ENCODE measurements at places on chromosomes 5 and 9.
A peak's percentile ranks its signal among the peaks of the same experiment; 100 is the strongest.

GRCh38 chr5:148374690-148375360, 8.9 kb upstream of the FBXO38 start:
- DNase-seq, result peak; percentile 9

- no peak for DNase-seq
Measured at GRCh38 chr9:129724456-129725190, 28.2 kb downstream of the PTGES start.

GRCh38 chr5:97834561-97834960, 651.5 kb upstream of the RIOK2 start:
- DNase-seq, result no peak

- DNase-seq, result no peak
Measured at GRCh38 chr5:36366883-36367282, 65.2 kb upstream of the RANBP3L start.

DNA sequence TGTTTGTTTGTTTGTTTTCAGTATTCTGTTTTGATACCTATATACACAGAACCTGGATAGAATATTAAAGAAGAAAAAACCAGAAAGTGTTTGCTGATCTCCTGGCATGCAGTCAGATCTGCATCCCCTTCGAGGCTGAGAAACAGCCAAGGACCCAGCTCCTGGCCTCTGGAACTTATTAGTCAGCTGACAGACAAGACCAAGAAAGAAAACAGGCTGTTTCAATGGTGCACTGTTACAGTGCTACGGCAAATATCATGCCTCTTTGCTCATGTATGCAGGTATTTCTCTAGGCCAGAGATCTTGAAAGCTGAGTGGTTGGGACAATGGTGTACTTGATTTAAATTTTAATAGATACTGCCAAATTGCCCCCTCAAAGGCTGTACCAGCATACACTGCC, 95.0 kb downstream of the C5orf15 start:
- no peak for DNase-seq

GRCh38 chr5:34706084-34706483, 50.0 kb downstream of the RAI14 start:
- no peak for DNase-seq

DNA sequence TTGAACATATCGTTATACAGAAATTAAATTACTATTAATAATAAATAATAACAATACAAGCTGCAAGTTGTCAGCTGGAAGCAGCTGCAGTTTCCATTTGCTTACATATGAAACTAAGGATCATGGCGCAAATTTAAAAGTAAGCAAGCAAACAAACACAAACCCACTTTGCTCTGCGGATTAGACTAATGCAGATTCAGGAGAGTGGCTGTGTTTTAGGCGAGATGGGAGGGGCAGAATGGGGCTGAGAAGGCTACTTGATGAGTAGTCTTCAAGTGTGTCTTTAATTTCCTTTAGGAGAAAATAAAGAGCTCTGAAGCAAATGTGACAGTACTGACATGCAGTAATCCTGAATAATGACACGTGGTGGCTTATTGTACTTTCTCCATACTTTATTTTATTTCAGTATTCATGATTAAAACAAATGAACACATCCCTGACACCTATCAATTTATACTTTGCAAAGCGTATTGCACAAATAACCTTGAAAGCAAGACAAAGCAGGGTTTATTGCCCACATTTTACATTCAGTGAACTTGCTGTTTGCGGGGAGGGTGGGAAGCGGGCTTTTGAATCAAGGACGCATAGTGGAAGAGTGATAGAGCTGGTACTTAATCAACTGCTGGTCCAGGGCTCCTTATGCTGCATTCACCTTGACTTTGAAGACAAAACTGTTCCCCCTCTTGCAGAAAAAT, 221.4 kb upstream of the TRIM32 start:
- DNase-seq, result no peak

GRCh38 chr9:32292611-32293010, 91.8 kb upstream of the ACO1 start:
- DNase-seq, result no peak

GRCh38 chr5:169494383-169494935, 89.1 kb upstream of the SPDL1 start:
- DNase-seq, result no peak

DNA sequence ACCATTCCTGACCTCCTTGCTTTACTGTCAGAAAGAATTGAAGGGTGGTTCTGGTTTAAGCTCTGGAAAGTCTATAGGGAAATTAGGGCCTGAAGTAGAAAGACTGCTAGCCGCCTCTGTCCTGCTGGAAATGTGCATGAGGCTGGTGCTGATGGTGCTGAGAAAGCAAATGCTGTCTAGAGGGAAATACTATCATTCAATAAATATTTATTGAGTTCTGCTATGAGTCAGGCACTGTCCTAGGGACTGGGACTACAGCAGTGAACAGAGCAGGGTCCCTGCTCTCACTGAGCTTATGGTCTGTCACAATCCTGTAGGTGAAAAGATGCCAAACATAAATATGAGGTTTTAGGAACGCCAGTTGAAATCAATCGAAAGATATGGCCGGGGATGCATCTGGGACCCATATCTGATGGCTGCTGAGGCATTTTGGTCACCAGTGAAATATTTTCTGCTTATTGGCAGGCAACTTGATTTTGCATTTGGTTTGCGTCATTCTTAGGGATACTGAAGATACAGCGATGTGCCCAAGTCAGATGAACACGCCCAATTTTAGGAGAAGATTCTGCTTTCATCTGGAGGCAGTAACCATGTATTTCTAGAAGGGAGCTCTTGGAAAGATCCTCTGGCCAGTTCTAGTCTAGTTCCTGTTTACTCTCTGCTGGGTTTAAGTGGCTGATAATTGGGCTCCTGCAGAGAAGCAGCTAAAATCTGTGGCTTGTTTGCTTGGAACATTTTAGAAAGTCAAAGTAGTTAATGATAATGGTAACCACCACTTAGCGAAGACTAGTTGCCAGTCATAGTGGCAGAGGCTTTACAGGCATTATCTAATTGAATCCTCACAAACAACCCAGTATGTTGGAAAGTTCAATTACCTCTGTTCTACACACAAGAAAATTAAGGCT, 73.3 kb downstream of the INSYN2B start:
- no peak for DNase-seq

- no peak for DNase-seq
Measured at GRCh38 chr5:82018462-82018861, 46.6 kb downstream of the ATG10 start.

- DNase-seq, result no peak
Measured at GRCh38 chr9:18660001-18660400, 186.0 kb downstream of the ADAMTSL1 start.

All from substantia nigra (tissue), 51 donors.